ENCODE measurements at places on chromosomes 16 and 17. TPM values are rescaled to one million over a fixed set of nuclear protein-coding genes. Genes with fewer than 3 reads are reported as not detected.

The ZNF385C gene
- total RNA-seq: not detected

The WFDC1 gene
- not detected for total RNA-seq

The CCL8 gene
- 0.38 TPM for total RNA-seq

The FBXL16 gene
- 0.29 TPM for total RNA-seq

The CEP131 gene
- 12.4 TPM for total RNA-seq

The C17orf107 gene
- total RNA-seq: 1.3 TPM

The PHOSPHO1 gene
- total RNA-seq: not detected

The ALOX15B gene
- total RNA-seq: not detected

The PRDM7 gene
- not detected for total RNA-seq

The AANAT gene
- not detected for total RNA-seq

The CIITA gene
- 0.10 TPM for total RNA-seq

The OR3A3 gene
- total RNA-seq: not detected

The OR4D1 gene
- total RNA-seq: not detected

The PLLP gene
- 8.4 TPM for total RNA-seq

The EVPL gene
- total RNA-seq: not detected

The GAN gene
- 12.4 TPM for total RNA-seq

The APOBR gene
- not detected for total RNA-seq

The KCNJ12 gene
- 0.33 TPM for total RNA-seq

The BAIAP3 gene
- 0.67 TPM for total RNA-seq

The TAT gene
- total RNA-seq: not detected

The EMP2 gene
- 18.9 TPM for total RNA-seq

The PPP1R27 gene
- not detected for total RNA-seq

The SLC12A3 gene
- total RNA-seq: not detected

The EFCAB5 gene
- total RNA-seq: 0.48 TPM

The NOB1 gene
- total RNA-seq: 43.1 TPM

The ARHGAP23 gene
- 66.9 TPM for total RNA-seq

The KRTAP1-1 gene
- total RNA-seq: not detected

The NPW gene
- 0.98 TPM for total RNA-seq

The MIEF2 gene
- 17.3 TPM for total RNA-seq

The CCL18 gene
- total RNA-seq: not detected

The HMOX2 gene
- total RNA-seq: 164 TPM

The NPIPA8 gene
- total RNA-seq: 0.19 TPM

The TOX3 gene
- not detected for total RNA-seq

The CCDC144A gene
- 1.4 TPM for total RNA-seq

The FBXW10 gene
- total RNA-seq: not detected

The MEAK7 gene
- total RNA-seq: 18.2 TPM

The CPHXL2 gene
- total RNA-seq: not detected

The DPEP3 gene
- not detected for total RNA-seq

The CCDC78 gene
- total RNA-seq: 1.3 TPM

The HSPB9 gene
- total RNA-seq: not detected

The SEPTIN1 gene
- total RNA-seq: not detected

The CCL1 gene
- total RNA-seq: not detected

The KIF2B gene
- total RNA-seq: not detected

The GLTPD2 gene
- not detected for total RNA-seq

The MYADML2 gene
- not detected for total RNA-seq

The AIPL1 gene
- total RNA-seq: not detected

The CBFA2T3 gene
- total RNA-seq: 0.19 TPM

The CCL11 gene
- not detected for total RNA-seq

Measured in vein endothelial cell (primary cell).